Hematopoietic multipotent progenitor cell (in vitro differentiated cells): ENCODE measurements at places on chromosomes 1 and 21.
A peak's percentile ranks its signal among the peaks of the same experiment; 100 is the strongest.

DNA sequence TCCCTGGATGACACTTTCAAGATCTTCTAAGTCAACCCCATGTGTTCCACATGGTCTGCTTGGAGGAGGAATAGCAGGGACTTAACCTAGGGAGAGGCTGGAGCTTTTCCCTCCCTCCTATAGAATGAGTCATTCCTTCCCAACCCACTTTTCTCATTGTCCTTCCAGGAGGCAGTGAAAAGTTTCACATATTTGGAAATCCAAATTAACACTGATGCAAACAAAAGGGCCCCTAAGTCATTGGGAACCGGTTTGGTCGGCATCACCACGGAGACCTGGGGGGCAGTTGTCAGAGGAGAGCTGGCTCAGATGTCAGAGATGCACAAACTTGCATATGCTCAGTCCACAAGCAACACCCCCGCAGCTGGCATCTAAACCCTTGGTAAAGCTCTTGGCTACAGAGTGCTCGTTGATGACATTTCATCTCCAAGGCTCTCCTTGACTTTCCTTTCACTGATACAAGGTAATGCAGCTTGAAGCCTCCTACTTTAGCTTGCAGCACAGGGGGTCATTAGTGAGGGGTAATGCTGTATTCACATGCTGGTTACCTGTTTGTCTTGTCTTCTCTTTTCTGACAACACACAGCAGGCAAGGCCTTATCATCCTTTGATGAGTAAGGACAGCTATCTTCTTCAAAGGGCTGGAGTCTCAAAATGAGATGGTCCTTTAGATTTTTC is 12.3 kb upstream of the LRRC8D start:
- DNase-seq: no peak

DNA sequence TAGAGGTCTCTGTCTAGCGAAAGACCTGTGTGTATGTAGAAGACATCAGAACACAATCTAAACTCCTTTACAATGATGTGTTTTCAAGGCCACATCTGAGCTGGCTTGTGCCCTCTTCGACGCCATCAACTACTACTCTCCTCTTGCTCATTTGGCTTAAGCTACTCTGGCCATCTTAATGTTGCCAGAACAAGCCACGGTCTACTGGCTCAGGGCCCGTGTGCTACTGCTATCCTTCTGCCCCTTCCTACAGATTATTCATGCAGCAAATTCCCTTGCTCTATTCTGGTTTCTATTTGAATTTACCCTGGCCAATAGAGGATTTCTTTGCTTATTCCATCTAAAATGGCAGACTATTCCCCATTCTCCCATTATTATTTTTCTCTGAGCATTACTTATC is 121.7 kb downstream of the ZZZ3 start:
- no peak for DNase-seq

GRCh38 chr1:166136699-166137401 is 30.0 kb downstream of the FAM78B start:
- DNase-seq: no peak

- DNase-seq: no peak
These were observed 6.0 kb downstream of the IFFO2 start for GRCh38 chr1:18950401-18951026.

- DNase-seq: no peak
These were observed 23.0 kb downstream of the LRRC8B start for GRCh38 chr1:89547563-89548116.

DNA sequence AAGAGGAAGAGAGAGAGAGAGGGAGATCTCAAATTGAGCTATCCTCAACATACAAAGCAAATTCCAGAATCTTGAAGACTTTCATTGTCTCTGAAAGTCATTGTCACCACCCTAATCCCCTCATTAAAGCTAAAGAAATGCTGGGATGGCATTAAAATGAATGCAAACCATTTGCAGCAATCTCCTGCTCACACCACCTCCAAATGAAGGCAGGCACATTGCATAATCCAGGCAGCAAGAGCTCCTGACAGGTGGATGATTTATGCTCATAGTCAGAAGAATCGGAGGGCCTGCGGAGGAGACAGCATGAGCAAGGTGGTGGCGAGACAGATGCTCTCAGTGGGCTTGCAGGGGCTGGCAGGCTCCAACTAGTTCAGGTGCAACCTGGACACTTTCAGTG is 90.2 kb downstream of the ESRRG start:
- DNase-seq: no peak

DNA sequence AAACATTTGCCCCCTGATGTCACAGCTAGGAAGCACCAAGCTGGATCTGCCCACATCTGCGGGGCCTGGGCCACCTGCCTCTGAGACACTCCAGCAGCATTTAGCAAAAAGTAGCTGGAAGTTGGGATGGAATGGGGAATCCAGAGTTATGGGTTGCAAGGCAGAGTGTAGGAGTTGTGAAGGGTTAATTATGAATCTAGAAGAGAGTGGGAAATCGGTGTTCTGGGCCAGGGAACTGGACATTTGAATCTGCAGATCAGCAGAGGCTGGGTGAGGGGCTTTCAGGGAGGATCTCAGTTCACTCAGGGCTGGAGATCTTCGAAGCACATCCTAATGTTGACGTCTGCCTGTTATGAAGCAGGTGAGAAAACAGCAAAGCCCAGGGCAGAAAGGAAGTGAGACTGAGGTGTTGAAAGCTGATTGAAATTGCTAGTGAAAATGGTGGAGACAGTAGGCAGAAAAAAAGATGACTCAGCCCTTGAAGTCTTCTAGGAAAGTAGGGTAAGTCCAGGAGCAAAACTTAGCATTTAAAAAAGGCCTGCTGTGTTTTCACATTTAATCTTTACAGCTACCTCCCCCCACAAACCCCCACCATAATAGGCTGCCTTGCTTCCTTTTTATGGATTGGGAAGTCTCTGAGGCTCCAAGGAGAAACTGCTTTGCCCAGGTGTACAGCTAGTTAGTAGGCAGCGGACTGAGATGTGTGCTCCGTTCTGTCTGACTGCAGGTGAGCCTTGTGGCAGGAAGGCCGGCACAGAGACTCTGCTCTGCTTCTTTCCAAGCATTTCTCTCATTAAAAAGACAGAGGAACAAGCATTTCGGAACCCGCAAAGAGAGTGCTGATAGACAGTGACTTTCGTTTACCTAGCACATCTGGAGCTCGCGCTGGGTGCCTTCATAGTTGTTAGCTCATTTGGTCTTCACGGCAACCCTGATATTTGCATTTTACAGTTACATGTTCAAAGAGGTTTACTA is 7.2 kb downstream of the VANGL1 start:
- DNase-seq: no peak

DNA sequence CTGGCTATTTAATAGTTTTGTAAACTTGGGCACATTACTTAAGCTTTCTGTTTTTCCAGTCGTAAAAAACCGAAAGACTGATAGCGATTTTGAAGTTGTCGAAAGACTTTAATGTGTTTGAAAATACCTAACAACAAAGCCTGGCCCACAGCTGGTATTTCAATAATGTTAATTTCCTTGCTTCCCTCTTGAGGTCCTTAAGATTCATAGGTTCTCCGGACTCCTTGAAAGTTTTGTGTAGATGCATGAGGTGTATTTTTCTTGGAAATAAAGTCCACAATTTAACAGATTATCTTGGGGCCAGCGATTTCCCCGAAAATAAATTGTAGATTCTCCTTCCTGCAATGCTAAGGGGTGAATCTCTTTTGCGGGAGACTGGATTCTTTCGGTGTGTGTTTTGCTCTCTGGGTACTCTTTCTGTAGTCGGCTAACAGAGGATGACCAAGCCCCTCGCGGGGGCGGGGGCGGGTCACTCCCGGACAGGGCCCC is 735 bp upstream of the YTHDF2 start:
- DNase-seq: no peak

DNA sequence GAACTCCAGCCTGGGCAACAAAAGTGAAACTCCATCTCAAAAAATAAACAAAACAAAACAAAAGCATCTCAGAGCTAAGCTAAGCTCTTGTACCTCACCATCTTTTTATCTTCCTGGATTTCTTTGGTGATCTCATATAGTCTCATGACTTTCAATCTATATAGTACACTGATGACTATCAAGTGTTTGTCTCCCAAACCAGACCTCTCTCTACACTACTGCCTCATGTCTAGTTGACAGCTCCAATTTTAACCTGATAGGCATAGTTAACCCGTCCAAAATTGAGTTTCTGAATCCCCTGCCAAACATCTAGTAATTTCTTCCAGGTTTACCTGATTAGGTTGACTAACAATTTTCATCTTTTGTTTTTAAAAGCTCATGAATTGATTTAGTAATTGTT is 151.7 kb downstream of the COP1 start:
- no peak for DNase-seq

DNA sequence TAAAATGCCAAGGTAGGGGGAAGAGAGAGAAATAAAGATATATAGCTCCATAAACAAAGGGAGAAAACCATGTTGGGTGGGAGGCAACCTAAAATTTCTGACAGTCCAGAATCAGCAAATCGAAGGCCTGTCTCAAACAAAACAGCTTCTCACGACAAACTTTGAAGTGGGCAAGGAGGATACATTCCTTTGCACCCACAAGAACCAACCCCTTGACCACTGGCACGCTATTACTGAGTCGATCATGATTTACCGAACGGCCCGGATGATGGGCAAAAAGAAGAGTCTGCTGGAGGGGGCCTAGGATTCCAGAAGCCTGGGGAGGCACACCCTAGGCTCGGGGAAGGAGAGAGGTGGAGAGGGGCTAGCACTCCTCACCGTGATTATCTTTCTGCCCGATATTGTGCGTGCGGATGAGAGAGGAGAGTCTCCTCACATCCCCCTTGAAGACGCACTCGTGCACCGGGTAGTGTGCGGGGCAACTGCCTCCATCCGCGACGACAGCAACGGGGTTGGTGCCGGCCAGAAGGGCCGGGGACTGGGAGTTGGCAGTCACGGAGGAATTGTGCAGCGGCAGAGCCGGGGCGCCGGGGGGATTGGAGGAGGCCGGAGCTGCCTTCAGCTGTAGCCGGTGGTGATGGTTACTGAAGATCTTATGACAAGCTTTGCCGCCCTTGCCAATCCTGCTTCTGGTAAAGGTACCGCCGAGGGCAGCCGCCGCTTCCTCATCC is 756 bp downstream of the ANKRD13C start:
- DNase-seq: peak; percentile 18

- peak; percentile 57 for DNase-seq
These were observed 8.4 kb upstream of the KCNN3 start for GRCh38 chr1:154878371-154879037.

DNA sequence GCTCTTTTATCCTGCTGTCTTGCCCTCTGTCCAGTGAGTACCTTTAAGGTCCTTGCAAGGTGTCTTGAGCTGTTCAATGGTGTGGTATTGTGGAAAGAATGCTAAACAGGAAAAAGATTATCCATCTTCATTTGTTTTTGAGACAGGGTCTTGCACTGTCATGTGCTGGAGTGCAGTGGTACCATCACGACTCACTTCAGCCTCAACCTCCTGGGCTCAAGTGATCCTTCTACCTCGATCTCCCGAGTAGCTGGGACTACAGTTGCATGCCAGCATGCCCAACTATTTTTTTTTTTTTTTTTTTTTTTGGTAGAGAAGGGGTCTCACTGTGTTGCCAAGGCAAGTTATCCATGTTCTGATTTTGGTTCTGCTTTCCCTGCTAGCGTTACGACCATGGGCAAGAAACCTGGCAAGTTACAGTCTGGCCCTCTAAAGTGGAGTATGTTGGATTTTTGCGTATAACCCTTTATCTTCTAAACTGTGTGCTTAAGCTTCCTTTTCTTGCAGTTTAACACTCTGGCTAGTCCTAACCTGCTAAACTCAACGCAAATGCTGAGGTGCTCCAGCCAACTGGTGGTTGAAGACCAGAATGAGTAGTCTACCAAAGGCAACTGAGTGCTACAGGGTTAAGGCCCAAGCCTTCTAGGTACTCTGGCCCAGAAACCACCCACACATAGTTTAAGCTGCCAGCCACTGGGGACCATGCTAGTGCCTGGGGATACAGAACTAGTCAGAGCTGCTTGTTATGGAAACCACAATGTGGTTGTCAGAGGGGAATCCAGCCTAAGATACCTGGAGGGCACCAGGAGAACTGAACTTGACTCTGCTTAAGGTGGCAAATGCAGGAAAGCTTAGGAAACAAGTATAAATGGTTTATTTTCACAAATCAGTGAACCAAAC is 7.9 kb downstream of the RPL11 start:
- no peak for DNase-seq

DNA sequence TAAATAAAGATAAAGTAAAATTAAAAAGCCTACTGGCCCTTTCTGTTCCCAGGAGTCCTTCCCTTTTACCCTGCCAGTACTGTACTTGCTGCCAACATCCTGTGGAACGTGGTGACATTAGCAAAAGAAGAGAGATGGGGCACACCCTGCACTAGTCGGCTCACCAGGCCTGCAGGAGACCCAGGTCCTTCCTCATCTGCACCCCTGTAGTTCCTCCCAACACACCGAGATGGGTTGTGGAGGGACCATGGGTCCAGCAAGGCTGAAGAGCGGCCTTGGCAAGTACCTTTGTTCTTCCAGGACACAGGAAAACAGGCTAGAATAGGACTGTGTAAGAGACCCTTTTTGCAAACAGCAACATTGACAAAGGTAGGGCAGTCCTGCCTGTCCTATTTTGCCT is 98.7 kb upstream of the TMPRSS2 start:
- DNase-seq: no peak

DNA sequence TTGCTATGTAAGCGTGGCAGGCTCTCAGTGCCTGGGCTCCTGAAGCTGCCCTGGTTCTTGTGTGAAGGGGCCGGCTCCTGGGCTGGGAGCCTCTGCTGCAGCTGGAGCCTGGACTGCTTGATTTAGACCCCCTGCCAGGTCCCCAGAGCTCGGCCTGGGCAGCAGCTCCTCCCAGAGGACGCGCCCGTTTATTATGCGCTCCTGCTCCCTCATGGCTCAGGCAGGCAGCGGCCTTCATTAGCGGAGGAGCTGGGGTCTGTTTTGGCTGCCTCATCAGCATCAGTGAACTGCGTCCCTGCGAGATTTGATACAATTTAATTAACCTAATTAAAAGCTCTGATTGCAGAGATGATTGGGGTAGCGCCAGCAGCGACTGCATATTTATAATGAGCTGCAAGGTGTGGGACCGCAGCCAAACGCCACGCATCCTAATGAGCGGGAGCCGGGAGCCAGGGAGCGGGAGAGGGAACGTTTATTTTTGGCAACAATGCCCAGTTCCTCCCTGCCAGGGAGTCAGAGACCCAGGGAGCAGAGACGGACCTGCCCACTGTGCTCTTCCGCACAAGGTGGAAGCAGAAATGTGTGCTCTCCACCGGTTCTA is 16.6 kb downstream of the UTP11 start:
- no peak for DNase-seq

DNA sequence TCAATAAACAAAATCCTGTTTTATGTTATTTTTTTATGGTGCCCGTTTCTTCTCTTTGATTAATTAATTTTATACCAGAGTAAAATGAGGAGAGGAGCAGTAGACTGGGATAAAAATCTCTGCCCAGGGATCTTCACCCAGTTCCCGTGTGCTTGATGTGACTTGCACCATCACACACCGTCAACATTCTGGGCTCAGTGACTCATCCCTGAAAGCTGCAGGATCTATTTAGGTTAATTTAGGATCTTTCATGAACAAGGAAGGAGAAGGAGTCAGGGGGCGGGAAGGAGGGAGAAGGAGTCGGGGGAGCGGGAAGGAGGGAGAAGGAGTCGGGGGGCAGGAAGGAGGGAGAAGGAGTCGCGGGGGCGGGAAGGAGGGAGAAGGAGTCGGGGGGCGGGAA is 182.4 kb downstream of the SMYD3 start:
- no peak for DNase-seq
